Occipital lobe (tissue), 3 donors: ENCODE measurements at places on chromosomes 4 and X. TPM values are rescaled to one million over a fixed set of nuclear protein-coding genes. Genes with fewer than 3 reads are reported as not detected.

DNA sequence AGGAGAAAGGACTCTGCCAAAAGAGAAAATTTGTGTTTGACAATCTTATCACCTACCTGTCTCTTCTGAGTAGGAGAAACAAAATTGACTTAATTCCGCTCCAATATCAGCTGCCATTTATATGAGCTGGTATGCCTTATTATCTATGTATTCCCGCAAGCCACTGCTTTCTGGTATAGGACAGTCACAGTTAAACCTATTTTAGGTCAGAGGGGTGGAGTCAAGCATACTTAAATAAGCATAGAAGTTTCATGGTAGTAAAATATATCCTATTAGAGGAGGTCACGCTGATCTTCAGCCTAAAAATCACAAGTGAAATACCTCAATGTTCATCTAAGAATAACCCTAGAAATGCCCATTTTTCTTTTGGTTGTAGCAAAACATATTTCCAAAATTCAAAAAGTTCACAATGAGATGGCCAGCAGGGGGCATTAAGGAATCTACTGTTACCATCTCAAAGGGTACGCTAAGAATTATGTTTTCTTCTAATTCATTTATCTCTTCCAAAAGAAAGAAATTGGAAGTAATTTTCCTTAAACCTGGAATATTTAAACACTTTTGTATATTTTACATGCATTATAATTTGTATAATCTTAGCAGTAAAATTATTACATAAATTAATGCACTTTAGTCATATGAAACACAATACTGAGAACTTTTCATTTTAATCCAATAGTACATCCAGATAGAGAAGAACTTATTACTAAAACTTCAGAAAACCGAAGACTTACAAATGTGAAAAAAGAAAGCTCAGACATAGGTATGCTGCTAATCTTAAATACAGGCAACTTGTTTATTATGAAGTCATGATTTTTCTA, 10.5 kb downstream of the PPAT start:
- DNase-seq = no peak

Gene SPIN4
- total RNA-seq = 10.6 TPM

DNA sequence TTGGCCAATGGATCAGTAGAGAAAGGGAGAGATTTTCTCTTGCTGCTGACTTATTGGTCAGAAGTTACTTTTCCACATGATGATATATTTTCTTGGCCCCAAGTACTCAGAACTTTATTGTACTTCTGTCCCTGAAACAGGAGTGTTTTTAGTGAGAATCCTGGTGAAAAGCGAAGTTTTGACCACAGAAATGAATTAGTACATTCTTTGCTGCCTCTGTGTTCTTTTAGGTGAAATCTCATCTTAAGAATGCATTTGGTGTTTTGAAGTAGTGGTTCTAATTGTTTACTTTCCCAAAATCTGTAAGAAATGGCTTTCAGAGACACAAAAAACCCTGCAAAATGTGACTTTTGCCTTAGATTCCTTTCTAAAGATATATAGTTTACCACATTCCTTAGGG, 240.4 kb downstream of the FRMPD4 start:
- DNase-seq = no peak

DNA sequence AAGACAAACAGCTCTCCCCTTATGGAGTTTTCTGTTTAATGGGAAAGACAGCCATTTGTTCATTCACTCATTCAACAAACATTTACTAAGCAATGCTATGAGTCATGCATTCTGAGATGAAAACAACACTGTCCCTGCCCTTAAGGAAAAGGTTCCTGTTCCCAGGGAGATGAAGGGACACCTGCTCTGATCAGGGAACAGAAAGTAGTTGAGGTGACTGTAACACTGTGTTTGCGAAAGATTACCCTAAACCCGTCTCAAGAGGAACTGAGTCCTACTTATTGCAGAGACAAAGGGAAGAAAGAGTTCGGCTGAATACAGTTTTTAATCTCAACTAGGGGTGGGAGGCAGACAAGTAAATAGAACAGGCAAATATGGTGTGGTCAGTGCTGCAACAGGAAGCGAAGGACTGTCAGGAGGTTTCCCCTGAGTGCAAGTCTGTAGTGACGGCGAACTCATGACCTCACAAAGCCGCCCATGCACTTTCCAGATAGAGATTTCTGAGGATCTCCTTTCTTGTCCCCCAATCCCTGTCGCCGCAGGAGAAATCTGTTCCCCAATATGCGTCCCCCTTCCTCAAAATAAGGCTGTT, 712 bp downstream of the STX18 start:
- DNase-seq = no peak

GRCh38 chr4:70760662-70761061, 38.9 kb downstream of the RUFY3 start:
- no peak for DNase-seq

Gene GLRA3
- total RNA-seq = 5.0 TPM

DNA sequence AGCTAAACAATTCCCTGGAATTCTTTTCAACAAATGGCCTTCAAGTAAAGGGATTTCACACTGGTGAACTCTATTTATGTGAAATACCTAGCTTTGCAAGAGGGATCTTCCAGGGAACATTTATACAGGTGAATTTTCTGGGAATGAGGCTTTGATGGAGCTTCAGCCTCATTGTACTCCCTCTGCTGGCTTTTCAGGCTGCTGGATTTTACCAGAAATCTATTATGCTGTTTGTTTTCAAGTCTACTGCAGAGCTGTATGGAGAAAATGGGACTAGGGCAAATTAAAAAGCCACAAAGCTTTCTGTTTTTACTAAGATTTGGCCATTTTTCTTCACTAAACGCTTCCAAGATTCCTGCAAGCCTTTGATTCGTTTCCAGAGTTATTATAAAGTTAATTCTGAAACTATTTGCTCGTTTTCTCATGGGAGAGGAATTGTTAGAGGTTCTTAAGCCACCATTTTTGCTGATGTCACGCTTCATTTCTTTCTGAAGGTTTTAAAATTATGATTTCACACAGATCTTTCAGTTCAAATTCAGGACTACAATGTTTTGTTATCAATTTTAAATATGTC, 31.6 kb downstream of the KDM6A start:
- DNase-seq = no peak

- DNase-seq = no peak
Measured at GRCh38 chr4:29128810-29129209, 1591.4 kb upstream of the PCDH7 start.

Gene AMTN
- not detected for total RNA-seq

DNA sequence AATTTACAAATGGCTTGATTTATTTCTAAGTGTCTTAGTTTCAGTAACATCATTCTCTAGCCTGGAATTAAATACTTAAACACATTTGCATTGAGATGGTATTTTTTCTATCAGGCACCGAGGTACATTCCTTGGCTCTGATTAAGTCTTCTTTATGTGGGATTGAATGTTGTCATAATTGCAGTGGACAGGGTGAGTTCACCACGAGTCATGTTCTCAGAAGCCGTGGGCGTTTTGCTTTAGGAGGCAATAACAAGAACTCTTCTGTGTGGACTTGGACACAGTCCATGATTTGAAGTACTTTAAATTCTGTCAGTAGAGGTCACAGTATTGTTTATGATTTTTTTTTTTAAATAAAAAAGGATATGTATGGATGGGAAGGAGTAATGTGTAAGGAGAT, 57.1 kb upstream of the EFHC2 start:
- DNase-seq = no peak

Gene ALB
- total RNA-seq = 14.2 TPM

DNA sequence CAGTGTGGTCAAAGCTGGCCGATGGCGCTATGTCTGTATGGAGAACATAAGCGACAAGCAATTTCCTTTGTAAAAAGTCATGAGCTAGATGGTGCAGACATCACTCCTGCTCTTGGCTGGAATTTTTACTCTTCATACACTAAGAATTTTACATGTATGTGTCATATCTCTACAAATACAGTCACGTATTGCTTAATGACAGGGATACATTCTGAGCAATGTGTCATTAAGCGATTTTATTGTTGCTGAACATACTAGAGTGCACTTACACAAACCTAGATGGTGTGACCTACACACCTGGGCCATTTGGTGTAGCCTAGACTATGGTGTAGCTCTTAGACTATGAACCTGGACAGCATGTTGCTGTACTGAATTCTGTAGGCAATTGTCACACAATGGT, 185.4 kb downstream of the SOWAHB start:
- DNase-seq = no peak

DNA sequence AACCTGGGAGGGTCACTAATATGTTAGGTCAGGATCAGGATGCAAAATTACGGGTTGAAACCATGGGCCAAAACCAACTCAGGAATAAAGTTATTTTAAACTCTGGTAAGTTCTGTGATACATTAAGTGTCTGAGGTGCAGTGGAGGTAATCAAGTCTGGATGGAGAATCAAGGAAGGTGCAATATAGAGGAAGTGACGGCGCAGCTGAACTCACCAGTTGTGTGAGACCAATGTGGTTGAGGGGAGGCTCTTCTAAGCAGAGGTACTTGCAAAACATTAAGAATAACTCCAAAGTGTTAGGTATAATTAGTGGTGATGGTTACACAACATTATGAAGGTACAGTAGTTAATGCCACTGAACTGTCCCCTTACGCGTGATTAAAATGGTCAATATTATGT, 19.7 kb downstream of the GAB3 start:
- DNase-seq = no peak

Gene SCML2
- 15.0 TPM for total RNA-seq

GRCh38 chr4:182700362-182701160, 216.6 kb downstream of the DCTD start:
- DNase-seq = no peak

Gene LDB2
- 146 TPM for total RNA-seq

Gene TASL
- 1.4 TPM for total RNA-seq

Gene ATP2B3
- 7.2 TPM for total RNA-seq

- no peak for DNase-seq
Measured at GRCh38 chrX:15160558-15161095, 109.3 kb downstream of the ASB9 start.

GRCh38 chr4:186172546-186172945, 18.8 kb upstream of the CYP4V2 start:
- no peak for DNase-seq

DNA sequence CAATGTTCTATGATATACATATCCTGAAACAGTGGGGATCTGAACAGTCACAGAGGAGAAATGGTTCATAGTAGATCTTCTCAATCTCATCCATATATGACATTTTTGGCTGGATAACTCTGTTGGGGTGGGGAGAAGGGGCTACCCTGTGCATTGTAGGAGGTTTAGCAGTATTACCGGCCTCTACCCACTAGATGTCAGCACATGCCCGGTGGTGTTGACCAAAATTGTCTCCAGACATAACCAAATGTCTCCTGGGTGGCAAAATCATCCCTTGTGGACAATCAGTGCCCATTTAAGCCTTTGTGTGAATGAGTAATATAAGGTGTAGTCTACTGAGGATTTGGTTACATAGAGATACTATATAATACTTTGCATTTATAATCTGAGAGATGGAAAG, 89.9 kb downstream of the PLS3 start:
- no peak for DNase-seq

GRCh38 chrX:3256868-3257267, 89.6 kb downstream of the MXRA5 start:
- DNase-seq = no peak

Gene TCEAL3
- 11.5 TPM for total RNA-seq

Gene POF1B
- total RNA-seq = not detected

GRCh38 chr4:21032089-21032645, 331.9 kb downstream of the PACRGL start:
- DNase-seq = no peak

GRCh38 chrX:77572322-77572721, 125.1 kb downstream of the FGF16 start:
- DNase-seq = no peak

DNA sequence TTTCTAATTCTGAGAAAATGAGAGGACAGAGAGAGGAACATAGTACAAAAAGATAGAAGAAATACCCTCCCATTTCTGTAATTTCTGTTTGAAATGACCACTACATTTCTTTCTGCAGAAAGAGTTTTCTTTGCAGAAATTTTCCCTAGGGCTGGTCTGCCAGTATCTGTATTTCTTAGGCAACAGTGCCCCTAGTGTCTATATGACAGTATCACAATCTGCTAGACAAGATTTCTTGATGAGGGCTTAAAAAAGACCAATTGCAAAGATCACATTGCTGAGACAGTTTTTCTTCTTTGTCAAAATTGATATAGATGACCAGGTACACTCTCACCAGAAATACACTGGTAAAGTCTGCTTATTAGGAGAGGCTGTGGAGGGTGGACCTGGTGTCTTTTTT, 81.0 kb upstream of the ZDHHC15 start:
- no peak for DNase-seq

Gene SLC9B1
- 10.8 TPM for total RNA-seq

Gene KLHL4
- 50.1 TPM for total RNA-seq

Gene HSFX1
- total RNA-seq = 1.7 TPM

DNA sequence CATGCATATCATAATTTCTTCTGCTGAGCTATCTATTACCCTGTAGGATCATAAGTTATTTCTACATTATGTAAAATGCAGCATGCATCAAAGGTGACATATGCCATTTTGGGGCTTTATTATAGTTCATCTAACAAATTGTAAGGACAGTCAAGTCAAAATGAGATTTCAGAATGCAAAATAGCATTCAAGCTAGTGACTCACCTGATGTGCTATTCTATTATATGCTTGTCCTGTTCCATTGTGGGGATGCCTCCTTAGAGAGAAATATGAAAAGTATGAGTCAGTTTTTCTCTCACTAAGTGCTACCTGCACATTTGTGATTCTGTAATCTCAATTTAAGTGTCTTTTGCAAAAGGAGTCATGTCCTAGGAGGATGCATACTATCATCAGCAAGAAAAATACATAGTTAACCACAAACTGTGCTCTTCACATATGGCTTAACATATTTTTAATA, 647.0 kb upstream of the PCDH10 start:
- no peak for DNase-seq

DNA sequence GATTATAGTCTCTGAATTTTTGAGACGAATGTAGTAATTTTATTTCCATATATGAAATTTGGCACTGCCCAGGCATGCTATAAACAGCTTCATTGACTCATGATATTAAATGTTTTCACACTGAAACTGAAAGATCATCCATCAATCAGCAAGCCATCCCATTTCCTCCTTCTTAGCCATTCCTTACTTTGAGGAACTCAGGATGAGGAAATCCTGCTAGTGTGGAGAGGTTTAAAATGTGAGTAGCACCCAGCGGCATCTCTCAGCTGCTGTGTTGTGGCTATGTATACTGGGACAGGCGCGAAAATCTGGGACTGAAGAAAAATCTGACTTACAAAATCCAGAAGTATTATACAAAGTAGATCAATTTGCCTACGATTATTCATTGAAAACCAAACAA, 52.1 kb downstream of the PTCHD1 start:
- no peak for DNase-seq

Gene UGT2B17
- not detected for total RNA-seq
